ENCODE measurements at places on chromosomes 2 and 18. TPM values are rescaled to one million over a fixed set of nuclear protein-coding genes. Genes with fewer than 3 reads are reported as not detected.

GRCh38 chr2:56117764-56118163 is 66.0 kb upstream of the CCDC85A start:
- no peak for DNase-seq

DNA sequence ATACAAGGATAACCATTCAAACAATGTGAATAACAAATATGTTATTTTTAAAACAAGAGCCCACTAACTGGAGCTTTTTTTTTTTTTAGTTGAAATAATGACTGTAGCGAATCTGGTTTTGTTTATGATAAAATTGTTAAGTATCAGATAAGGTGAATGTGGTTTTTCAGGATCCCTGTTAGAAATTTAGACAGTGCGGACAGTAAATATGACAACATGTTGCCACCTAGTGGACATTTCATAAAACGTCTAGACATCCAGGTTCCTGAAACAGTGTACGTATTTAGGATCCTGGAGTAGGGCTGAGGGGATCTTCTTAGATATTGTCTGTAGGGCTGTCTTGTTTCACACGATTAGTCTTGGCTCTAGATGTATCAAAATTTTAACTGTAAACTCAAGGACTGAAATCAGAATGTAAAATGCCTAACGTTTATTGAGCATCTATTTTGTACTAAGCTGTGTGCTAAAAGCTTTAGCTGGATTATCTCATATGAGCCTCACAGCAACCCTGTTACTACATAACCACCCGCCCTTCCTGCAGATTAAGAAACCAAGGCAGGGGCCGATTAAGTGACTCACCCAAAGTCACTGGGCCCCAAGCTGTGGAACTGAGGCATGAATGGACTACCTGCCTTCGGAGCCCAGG is 23.9 kb upstream of the CCDC68 start:
- peak; percentile 20 for DNase-seq

- no peak for DNase-seq
These were observed 1050.7 kb upstream of the CELF4 start for GRCh38 chr18:38616306-38616705.

- peak; percentile 26 for DNase-seq
These were observed 61.3 kb upstream of the RAPGEF4 start for GRCh38 chr2:172674034-172674967.

- DNase-seq = no peak
These were observed 62.6 kb upstream of the ZSWIM2 start for GRCh38 chr2:186911551-186912085.

- DNase-seq = no peak
These were observed 212.9 kb upstream of the STON1 start for GRCh38 chr2:48316753-48317750.

DNA sequence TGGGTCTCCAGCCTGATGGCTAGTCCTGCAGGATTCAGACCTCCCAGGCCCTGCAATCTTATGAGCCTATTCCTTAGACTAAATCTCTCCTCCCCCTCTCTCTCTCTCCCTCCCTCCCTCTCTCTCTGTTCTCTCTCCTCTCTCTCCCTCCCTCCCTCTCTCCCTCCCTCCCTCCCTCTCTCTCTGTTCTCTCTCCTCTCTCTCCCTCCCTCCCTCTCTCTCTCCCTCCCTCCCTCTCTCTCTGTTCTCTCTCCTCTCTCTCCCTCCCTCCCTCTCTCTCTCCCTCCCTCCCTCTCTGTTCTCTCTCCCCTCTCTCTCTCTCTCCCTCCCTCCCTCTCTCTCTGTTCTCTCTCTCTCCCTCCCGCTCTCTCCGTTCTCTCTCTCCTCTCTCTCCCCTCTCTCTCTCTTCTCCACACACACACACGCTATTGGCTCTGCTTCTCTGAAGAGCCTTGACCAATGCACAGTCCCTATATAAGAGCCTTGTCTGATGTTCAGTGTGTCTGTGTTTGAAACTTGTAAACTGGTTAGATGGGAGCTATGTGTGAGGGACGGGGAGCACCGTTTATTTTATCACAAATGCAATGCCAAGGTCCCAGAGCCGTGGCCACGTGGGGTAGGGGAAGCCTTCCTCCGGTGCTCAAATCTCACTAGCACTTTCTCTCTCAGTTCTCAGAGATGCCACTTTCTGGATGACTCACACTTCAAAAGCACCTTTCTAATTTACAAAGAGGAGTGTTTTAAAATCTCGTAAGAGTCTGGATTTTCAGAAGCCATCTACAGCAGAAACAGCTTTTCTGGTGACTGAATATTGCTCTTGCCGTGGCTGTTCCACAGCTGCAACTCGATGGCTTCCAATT is 9.4 kb upstream of the PRLH start:
- no peak for DNase-seq

GRCh38 chr18:8771930-8772329 is 66.6 kb downstream of the MTCL1 start:
- DNase-seq = peak; percentile 85

GRCh38 chr2:10075571-10076209 is 4.5 kb downstream of the CYS1 start:
- no peak for DNase-seq

The FAP gene
- 24.0 TPM for total RNA-seq

The PKDCC gene
- 30.9 TPM for total RNA-seq

The LPIN2 gene
- total RNA-seq = 49.3 TPM

The KRTCAP3 gene
- total RNA-seq = not detected

All from cerebellum (tissue), 4 donors.